ENCODE measurements at places on chromosomes 12 and 14.

DNA sequence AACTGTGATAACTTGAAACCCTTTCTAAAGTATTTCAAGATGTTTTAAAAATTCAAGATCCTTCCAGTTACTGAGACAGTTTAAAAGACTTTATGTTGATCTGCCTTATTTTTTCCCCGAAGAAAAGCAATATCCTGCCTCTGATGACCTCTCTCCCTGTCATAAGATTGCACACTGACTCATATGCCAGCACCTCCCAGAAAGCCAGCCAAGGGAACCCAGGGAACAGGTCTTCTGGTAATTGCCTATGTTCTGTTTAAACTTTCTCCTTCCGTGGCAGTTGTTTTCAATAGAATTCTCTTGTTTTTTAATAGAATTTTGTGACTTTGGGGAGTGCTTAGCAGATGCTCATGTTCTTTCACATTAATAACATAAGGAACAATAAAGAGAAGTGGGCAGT, 300.2 kb upstream of the PRKD1 start:
- no peak for DNase-seq

DNA sequence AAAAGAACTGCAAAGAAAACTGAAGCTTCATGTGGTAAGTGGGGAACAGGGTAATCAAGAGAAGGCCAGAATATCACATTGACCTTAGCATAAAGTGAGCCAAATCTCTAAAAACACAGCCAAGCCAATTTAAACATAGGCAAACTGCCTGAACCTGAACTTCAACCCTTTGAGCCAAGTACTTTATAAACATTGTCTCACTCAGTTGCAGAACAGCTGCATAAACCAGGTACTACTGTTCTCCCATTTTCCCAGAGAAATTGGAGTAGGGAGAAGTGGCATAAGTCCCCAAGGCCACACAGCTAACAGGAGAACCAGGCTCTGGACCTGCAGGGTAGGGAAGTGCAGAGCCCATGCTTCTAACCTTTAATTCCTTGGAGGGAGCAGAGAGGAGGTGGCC, 30.4 kb upstream of the FKBP4 start:
- DNase-seq = no peak

DNA sequence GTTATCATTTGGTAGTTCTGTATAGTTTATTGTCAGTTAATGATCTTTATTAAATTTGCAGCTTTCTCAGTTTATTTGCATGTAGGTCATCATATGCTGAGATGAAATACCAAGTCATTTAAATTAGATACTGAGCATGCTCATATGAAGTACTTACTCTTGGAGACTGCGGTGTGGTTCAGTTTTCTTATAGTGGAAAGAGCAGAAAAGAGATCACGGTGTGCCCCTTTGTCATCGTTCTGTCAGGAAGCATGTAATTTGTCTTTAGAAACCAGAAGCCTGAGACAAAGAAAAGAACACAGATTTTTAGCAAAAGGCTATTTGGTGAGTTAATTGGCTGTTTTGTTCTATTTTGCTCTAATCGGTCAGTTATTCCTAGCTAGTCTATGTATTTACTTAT, 75.6 kb downstream of the PLEKHA5 start:
- no peak for DNase-seq

DNA sequence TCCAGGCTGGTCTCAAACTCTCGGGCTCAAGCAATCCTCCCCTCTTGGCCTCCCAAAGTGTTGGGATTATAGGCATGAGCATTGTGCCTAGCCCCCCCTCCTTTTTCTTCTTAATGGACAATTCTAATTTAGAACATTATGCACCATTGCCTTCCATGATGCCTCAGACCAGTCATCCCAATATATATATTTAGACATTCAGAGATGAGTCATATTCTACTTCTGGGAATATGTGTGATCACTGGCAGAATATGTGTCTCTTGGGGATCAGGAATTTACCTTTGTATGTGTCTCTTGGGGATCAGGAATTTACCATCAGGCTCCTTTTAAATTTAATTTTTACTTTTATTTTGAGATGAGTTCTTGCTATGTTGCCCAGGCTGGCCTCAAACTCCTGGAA, 7.5 kb upstream of the CCDC177 start:
- peak; percentile 42 for DNase-seq

DNA sequence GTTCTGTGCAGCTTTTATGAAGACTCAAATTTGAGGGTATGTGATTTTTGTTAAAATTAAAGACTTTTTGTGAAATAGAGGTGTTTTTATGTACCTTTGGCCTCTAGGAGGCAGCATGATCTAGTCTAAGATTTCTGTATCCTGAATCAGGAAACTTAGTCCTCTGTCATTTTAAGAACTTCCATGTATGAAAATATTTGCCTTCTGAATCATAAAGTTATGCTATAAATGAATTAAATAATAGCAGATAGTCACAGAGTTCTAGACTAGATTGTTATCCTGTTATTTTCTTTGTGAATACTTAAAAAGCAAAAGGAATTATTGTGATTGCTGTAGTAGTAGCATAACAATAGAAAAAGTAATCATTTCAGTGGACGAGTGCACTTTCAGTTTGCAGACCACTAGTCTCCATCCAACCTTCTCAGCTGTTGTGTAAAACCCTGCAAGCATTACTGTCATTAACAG, 56.3 kb downstream of the FGD4 start:
- DNase-seq = peak; percentile 51

DNA sequence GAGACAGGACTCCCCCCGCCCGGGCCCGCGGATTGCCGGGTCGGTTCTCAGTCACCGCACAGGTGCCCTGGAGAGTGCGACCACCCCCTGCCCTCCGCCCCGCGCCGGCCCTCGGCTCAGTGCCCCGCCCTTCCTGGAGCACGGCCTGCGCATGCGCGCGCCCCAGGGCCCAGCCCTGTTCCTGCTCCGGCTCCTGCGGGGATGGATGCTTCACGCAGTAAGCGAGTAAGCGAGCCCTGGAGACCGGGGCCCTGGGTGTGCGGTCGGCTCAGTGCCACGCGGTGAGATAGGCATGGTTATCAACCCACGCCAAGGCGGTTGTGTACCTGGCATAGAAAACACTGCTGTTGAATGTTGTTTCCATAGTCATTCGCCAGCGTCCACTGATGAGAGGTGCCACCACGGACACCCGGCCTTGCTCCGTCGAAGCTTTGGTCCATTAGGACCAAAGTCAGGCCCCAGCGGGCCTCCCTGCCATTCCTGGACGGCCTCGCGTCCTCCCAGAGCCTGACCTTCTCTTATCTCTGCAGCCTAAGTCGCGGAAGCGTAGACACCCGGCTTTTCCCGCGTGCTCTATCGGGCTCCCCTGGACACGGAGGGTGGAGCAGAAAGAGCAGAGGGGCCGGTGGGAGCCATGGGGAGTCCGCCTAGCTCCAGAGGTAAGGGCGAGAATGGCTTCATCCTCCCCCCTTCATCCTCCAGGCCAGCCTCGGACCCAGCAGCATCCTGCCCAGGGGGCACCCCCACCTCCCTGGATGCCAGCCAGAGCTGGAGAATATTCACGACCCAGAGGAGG, 90.6 kb downstream of the PAPOLA start:
- DNase-seq = peak; percentile 83

GRCh38 chr12:44287545-44287944, 451.7 kb downstream of the TMEM117 start:
- DNase-seq = no peak

DNA sequence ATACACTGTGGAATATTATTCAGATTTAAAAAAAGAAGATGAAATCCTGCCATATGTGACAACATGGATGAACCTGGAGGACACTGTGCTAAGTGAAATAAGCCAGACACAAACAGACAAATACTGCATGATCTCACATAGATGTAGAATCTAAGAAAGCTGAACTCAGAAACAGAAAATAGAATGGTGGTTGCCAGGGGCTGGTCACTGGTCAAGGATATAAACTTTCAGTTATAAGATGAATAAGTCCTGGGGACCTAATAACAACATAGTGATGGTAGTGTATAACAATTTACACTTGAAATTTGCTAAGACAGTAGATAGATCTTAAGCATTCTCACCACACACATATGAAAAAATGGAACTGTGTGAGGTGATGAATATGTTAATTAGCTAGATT, 161.3 kb upstream of the TMCC3 start:
- no peak for DNase-seq

DNA sequence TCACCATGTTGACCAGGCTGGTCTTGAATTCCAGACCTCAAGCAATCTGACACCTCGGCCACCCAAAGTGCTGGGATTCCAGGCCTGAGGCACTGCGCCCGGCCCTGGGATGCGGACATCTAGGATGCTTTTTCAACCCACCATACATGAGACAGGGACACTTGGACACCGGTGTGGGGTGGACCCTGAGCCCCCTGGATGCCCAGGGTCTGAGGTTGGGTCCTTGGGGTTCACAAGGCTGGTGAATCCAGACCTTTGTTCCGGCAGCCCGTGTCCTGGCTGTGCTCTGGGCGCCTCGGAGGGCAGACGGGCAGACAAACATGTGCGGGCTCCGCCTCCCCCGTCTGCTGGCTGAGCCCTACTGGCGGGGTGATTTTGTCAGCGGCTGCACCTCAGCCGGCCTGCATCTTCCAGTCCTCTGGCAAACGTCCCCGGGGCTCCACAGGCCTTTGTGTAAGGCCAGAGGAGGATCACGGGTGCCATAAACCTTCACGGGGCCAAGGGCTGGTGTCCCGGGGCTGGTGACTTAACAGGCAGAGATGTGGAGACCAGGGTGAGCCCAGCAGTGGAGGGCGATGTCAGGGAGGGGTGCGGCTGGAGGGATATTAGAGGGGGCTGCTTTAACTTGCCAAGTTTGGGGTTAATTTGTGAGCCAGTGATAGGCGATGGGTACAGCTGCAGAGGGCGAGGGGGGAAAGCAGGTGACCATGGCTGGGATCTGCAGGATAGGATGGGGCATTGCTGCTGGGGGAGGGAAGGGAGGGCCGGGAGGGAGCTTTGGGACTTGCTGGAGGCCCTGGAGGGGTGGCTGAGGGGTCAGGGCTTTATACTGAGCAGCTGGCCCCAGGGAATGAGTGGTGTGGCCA, 5.8 kb downstream of the ASPG start:
- no peak for DNase-seq

DNA sequence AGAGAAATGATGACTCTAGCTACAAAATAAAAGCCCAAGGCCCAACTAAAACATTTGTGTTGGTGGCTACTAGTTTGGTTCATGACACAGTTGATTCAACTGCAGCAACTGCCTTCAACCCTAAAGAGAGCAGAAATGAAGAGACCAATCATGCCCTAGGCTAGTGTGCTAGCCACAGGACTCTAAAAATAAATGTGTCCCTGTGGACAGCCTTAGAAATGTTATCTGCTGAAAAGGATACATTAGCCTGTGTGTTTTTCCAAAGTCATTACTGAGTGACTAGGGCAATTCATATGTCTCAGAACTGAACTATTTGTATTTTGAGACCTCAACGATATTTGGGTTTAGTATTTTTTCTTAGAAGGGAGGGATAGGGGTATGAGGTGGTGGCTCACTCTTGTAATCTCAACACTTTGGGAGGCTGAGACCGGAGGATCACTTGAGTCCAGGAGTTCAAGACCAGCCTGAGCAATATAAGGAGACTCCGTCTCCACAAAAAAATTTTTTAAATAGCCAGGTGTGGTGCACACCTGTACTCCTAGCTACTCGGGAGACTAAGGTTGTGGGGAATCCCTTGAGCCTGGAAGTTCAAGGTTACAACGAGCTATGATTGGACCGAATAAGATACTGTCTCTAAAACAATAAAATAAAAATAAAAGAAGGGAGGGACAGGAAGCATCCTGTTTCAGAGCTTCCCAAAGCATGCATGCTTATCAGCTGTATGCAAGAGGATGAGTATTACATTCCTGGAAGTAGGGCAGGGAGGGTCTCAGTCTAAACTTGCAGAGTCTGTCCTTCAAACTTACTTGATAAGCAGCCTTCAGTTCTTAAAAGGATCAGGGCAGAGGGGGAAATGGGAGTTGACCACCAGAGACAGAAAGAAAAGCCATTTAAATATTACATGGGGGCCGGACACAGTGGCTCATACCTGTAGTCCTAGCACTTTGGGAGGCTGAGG, 29.6 kb upstream of the NAP1L1 start:
- DNase-seq = peak; percentile 22

DNA sequence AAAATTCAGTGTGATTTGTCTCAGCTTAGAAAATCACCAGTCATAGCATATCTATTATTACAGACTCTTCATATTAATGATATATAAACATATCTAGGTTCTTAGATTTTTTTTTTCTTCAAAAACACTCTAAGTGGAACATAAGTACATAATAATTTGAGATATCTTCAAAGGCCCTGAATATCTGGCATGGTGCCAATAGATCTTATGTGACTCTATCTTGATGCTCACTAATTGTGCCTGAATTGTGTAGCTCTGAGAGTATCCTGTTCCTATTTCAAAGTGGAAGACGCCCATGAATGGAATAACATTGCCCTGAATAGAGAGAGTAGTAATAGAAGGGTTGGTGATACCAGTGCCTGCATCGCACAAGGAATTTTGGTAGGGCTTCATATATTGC, 1312.7 kb upstream of the USP15 start:
- no peak for DNase-seq

- DNase-seq = no peak
Measured at GRCh38 chr14:98512501-98513251, 759.3 kb downstream of the BCL11B start.

- peak; percentile 54 for DNase-seq
Measured at GRCh38 chr14:72513965-72514659, 379.8 kb downstream of the DPF3 start.

DNA sequence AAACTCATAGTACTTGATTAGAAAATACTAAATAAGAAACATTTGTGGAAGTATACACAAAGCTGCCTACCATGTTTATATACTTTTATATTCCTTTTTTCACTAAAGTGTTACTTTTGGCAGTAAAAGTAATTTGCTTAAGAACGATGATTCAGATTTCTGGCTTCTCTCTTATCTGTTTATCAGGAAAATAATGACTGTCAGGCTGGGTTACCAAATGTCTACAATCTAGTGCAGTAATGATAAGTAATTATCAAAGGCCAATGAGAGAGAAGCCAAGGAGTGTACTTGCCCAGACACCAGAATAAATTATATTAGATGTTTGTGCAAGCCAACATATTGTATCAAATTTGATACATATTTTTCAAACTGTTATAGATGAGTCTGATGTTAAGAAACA, 113.4 kb downstream of the RALGAPA1 start:
- no peak for DNase-seq

- DNase-seq = no peak
Measured at GRCh38 chr14:51473808-51474565, 177.7 kb upstream of the FRMD6 start.

DNA sequence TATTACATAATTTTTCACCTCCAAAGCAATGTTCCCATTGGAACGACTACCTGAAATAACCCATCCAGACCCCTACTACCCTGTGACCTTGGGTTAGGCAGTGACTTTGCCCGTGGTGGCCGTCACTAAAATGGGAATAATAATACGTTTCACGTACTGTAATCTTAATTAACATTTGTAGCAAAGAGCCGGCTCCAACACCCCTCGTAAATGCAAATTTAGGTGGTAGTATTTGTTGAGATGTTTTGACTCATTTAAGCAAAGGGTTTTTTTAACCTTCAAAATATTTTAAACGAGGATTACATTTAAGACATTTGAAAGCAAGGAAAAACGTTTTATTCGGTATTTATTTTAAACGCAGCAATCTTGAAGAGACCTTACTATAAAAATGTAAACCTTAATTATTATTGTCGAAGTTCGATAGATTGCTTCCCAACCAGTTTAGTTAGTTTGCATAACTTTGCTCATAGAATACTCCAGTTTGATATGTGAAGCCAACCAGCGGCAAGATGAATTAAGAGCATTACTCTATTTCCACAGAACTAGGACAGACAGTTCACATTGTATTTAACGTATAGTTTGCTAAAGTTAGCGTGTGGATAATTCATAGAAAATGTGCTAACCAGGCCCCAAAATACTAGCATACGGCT, 1.4 kb upstream of the ARID2 start:
- no peak for DNase-seq
